ENCODE measurements at places on chromosomes 4 and X.

- DNase-seq: no peak
Observed at GRCh38 chrX:120839491-120839890, 36.2 kb downstream of the CT47B1 start.

- no peak for DNase-seq
Observed at GRCh38 chr4:126479709-126480108, 1153.0 kb upstream of the INTU start.

DNA sequence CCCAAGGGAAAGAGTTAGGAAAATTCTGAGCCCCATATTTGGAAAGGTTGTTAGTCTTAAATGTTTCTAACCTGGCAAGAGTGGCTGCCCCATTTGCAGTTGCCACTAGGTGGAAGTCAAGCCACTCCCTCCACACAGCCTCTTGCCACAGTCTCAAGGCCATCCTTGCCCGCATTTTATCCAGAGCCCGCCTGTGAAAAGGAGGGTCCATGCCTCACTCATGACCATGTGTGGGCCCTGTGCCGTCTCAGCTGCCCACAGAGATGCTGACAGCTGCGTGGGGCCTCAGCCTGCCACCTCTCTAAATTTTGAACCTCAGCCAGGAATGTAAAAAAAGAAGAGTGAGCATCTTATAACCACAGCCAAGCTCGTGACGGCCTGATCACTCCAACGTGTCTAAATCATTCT is 201.5 kb upstream of the FAM241A start:
- no peak for DNase-seq

- DNase-seq: no peak
Observed at GRCh38 chr4:130210864-130211263, 1114.9 kb downstream of the C4orf33 start.

GRCh38 chr4:78512357-78512920 is 39.1 kb upstream of the ANXA3 start:
- DNase-seq: no peak

DNA sequence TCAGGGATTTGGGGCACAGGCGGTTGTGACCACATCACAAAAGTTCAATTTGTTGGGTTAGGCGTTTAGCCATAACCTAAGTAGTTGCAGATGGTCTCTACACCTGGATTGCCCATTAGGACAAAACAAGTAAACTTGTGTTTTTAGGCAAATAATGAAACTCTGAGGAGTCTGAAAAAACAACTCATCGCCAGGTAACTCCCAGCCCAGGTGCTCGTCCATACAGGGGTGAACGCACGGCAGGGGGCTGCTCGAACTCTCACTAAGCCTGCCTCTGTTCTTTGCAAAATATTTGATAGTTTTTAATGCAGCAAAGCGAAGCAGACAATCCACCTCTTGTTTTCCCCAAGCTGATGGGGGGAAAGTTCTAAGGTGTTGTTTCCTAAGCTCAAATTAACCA is 559 bp upstream of the RHOH start:
- DNase-seq: no peak

- no peak for DNase-seq
Observed at GRCh38 chr4:148747721-148748268, 305.6 kb upstream of the NR3C2 start.

- no peak for DNase-seq
Observed at GRCh38 chr4:106864231-106864630, 171.9 kb downstream of the DKK2 start.

GRCh38 chr4:81839347-81840042 is 367.8 kb upstream of the RASGEF1B start:
- DNase-seq: no peak

GRCh38 chr4:87079967-87080366 is 140.5 kb downstream of the KLHL8 start:
- no peak for DNase-seq

DNA sequence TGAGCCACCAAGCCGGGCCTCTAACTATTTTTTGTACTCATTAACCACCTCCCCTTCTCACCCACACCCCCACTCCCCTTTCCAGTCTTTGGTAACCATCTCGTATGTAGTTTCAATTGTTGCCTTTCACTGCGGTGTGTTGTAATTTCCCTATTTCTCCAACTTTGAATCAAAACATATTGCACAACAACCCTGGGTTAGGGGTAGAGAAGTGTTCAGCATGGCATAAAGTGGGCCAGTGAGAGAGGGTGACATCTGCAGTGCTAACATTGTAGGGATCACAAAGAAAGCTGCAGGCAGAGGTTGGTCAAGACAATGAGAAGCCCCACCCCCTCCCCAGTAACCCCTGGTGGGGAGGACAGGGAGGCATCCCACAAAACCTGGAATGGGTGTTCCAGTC is 92.7 kb downstream of the SPATA18 start:
- DNase-seq: no peak

GRCh38 chr4:122195718-122196117 is 43.6 kb downstream of the BLTP1 start:
- DNase-seq: no peak

DNA sequence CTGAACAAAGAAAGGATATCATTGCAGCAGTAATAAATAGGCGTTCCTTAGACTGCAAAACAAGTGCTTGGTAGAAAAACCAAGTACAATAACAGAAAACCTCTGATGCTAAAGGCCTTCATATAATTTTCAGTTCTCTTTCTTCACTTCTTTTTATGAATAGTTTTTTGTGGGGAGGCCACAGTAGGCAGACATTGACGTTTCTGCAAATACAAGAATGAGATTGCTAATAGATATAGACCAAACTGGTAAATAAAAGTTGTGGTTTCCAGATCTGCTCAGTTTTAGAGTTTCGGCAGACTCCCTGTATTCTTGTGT is 57.0 kb upstream of the RAP1GDS1 start:
- DNase-seq: no peak

GRCh38 chr4:42568610-42569207 is 88.2 kb downstream of the ATP8A1 start:
- peak; percentile 61 for DNase-seq

- DNase-seq: no peak
Observed at GRCh38 chr4:166045457-166045856, 172.4 kb downstream of the TLL1 start.

DNA sequence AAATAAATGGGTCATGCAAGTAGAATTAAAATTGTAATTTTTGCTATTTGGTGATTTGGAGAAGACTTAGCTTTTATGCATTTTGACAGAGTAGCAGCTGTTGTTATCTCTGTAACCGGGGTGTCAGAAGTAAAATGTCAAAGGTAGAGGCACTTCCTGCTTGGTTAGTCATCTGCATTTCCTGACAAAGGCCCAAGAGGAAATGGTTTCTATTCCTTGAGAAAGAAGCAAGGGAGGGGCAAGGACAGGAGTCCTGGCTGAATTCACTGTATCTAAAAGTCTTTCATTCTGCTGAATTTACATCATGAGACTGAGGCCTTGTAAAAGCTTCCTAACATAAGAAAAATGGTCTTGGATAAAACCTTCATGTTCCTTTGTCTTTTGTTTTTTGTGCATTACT is 550.9 kb upstream of the BOD1L1 start:
- DNase-seq: no peak

GRCh38 chr4:13413729-13414437 is 70.3 kb downstream of the RAB28 start:
- DNase-seq: no peak

DNA sequence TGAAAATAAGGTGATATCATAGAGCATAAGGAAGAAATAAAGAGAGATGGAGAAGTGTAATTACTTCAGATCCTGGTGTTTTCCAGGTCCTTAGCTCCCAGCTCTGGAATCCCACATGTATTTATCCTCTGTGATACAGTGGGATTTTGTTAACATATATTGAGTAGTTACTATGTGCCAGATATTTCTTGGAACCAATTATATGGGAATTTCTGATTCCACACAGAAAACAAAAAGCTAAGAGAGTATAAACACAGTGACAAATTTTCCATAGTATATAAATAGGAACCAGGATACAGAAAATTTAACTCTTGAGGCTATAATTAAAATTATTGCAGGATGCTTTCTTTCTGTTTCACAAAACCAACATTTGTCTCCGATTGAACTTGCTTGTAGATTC is 1067.5 kb downstream of the PCDH7 start:
- DNase-seq: no peak

DNA sequence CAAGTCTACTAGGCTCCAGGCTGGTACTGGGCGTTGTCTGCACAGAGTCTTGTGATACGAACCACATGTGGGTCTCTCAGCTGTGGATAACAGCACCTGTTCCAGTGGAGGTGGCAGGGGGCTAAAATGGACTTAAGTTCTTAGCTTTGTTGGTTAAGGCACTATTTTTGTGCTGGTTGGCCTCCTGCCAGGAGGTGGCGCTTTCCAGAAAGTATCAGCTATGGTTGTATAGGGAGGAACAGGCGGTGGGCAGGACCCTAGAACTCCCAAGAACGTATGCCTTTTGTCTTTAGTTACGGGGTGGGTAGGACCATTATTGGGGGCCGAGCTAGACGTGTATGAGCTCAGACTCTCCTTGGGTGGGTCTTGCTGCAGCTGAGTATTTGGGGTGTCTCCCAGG is 1138.4 kb downstream of the PCDH19 start:
- DNase-seq: no peak

GRCh38 chrX:27976284-27976683 is 5.0 kb downstream of the DCAF8L1 start:
- DNase-seq: no peak

DNA sequence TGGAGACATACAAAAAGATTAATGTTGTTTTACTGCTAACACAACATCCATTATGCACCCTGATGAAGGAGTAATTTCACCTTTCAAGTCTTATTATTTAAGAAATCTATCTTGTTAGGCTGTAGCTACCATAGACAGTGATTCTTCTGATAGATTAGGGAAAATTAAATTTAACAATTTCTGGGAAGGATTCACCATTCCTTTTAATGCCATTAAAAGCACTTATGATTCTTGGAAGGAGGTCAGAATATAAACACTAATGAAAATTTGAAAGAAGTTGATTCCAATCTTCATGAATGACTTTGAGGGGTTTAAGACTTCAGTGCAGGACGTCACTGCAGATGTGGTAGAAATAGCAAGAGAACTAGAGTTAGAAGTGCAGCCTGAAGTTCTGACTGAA is 69.8 kb downstream of the F11 start:
- no peak for DNase-seq

DNA sequence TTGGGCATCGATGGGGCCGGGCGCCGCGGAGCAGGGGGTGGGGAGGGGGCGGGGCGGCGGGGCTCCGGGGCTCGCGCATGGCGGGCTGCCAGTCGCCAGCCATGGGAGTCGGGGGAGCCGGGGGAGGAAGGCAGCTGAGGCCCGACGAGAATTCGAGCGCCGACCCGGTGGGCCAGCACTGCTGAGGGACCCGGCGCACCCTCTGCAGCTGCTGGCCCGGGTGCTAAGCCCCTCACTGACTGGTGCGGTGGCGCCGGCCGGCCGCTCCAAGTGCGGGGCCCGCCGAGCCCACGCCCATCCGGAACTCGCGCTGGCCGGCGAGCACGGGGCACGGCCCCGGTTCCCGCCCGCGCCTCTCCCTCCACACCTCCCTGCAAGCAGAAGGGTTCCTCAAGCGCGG is 49.4 kb downstream of the GSX2 start:
- no peak for DNase-seq

- no peak for DNase-seq
Observed at GRCh38 chr4:15040916-15041463, 38.7 kb downstream of the CPEB2 start.

All from stimulated activated CD4-positive, alpha-beta T cell treated with anti-CD3 and anti-CD28 coated beads, Interleukin-2, amount 100 ng/mL, for 24 hours (primary cell).